Lung microvascular endothelial cell (primary cell): ENCODE measurements at places on chromosomes 4 and X. TPM values are rescaled to one million over a fixed set of nuclear protein-coding genes. Genes with fewer than 3 reads are reported as not detected.

The S100G gene
- not detected in 2 replicates for total RNA-seq

The MAGEA4 gene
- not detected in 2 replicates for total RNA-seq

The DRD5 gene
- not detected in 2 replicates for total RNA-seq

The INTS6L gene
- total RNA-seq = 0.44 and 0.60 TPM in 2 replicates

The ALB gene
- not detected in 2 replicates for total RNA-seq

The SPACA5 gene
- not detected in 2 replicates for total RNA-seq

The NAP1L2 gene
- total RNA-seq = 0.65 and 2.0 TPM in 2 replicates

The MXRA5 gene
- under 0.01 TPM in 1 of 2 replicates, not detected in the other for total RNA-seq

The ESX1 gene
- total RNA-seq = 2.6 TPM in 1 of 2 replicates, not detected in the other

The RHOXF2 gene
- not detected in 2 replicates for total RNA-seq

The OGT gene
- 59.1 and 83.1 TPM in 2 replicates for total RNA-seq

The BRCC3 gene
- total RNA-seq = 8.5 and 9.4 TPM in 2 replicates

The PRRG3 gene
- not detected in 2 replicates for total RNA-seq

The PPP2R2C gene
- 0.22 and 0.60 TPM in 2 replicates for total RNA-seq

The RPS6KA6 gene
- total RNA-seq = 0.87 and 0.99 TPM in 2 replicates

The FAT1 gene
- total RNA-seq = 0.60 and 1.7 TPM in 2 replicates

The NLGN4X gene
- 0.22 and 0.40 TPM in 2 replicates for total RNA-seq

The TRIML2 gene
- total RNA-seq = 3.7 TPM in 1 of 2 replicates, not detected in the other

The CXCL5 gene
- total RNA-seq = under 0.01 and 0.22 TPM in 2 replicates

The CLGN gene
- total RNA-seq = under 0.01 TPM in 2 replicates

The SPANXN3 gene
- not detected in 2 replicates for total RNA-seq

The ADAM29 gene
- not detected in 2 replicates for total RNA-seq

The NSG1 gene
- 0.87 TPM in 1 of 2 replicates, not detected in the other for total RNA-seq

The SYN1 gene
- total RNA-seq = under 0.01 TPM in 1 of 2 replicates, not detected in the other
